T-helper 17 cell (primary cell): ENCODE measurements at places on chromosomes 6 and 20.

DNA sequence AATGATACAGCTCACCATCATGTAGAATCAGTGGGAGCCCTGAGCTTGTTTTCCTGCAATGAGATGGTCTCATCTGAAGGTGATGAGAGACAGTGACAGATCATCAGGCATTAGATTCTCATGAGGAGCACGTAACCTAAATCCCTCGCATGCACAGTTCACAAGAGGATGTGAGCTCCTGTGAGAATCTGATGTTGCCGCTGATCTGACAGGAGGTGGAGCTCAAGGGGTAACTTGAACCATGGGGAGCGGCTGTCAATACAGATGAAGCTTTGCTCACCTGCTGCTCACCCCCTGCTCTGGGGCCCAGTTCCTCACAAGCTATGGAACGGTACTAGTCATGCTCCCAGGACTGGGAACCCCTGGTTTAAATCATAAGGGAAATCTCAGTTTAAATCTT lies 89.2 kb downstream of the THBS2 start:
- DNase-seq = no peak

DNA sequence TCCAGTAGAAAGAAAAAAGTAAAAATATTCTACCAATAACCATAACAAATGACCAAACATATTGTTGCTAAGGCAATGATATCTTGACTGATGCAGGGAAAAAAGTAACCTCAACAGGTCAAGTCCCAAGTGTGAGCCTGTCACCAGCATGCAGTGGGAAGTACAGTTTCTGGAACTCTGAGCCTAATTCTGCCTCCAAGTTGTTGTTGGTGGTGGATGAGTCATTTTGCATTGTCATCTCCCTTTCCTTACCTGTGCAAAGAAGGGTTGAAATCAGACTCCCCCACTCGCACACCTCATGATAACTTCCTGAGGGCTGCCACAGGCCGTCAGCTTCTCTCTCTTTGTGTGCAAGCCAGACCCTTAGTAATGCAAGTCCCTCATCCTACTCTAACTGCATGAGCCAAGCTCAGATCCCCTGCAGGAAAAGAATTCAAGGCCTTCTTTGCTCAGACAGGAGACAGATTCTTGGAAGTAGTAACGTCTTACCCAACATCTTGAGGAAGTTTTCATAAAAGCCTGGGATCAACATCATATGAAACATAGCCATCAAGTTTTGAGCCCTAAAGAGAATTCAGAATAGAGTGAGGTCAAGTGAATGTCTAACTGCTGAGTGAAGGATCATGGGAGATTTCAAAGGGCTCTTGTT lies 207.6 kb upstream of the FOXA2 start:
- no peak for DNase-seq

- DNase-seq = no peak
These were observed 1.8 kb upstream of the PRDM1 start for GRCh38 chr6:106084106-106084988.

DNA sequence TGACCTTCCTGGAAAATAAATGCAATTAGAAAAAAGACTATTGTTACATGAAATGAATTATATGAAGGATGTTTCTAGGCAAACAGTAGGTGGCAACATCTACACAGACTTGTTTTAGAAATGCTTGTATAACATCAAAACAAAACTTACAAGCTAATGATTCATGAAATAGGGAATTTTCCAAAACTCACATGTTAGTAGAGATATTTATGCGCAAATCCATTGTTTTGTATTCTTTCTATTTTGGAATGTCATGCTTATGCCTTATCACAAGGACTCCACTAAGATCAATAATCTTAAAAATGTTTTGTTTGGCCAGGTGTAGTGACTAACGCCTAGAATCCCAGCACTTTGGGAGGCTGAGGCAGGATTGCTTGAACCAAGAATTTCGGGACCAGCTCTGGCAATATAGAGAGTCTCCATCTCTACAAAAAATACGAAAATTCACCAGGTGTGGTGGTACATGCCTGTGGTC lies 32.3 kb upstream of the LGSN start:
- no peak for DNase-seq

DNA sequence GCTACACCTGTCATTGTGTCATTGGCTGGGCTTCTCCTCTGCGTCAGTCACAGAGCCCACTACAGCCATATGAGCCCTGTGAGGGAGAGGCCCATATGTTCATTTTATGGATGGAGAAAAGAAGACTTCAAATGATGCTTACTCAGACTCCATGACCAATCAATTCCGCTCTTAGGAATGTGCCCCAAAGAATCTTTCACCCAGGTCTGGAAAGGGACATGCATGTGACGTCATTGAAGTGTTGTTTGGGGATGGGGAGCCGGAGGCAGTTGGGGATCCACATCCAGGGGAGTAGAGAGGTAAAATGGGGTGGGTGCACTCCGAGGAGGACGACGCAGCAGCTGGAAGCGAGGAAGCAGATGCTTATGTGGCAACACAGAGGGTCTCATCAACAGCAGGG lies 9.6 kb upstream of the C6orf132 start:
- DNase-seq = no peak

- no peak for DNase-seq
These were observed 7.0 kb downstream of the SNX5 start for GRCh38 chr20:17961587-17961940.

DNA sequence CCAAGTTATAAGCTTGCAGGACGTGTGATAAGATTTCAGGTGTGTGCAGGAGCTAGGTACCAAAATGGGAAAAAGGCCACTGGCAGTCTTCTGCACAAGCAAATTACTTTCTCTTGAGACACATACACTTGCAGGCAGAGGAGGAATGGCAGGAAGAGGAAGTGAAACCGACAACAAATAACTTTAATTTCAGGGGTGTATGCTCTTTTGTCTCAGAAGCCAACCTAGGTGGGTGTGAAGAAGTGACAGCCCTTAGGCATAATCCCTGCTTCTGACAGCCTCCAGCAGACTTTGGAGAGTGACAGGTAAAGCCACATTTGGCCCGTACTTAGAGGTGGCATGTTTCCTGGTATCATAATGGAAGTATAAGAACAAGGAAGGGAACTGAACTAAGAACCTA lies 118.8 kb upstream of the TRAF3IP2 start:
- no peak for DNase-seq

DNA sequence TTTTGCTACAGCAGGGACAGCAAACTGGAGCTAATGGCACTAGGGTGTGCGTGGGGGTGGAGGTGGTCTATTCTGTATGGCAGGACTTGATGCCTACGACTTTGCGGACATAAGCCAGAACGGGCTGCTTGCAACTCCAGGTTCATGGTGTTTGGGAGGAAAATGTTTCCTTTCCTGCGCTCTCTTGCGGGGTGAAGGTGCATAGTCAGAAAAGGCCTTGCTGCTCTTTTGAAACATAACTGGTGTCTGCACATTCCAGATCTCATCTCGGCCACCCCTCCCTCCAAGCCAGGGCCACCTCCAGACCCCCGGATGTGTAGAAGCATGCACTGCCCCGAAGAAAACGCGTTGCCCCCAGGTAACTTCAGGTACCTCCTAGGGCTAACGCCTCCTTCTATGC lies 8.1 kb downstream of the FOXA2 start:
- no peak for DNase-seq

- DNase-seq = no peak
These were observed 57.7 kb downstream of the NFATC2 start for GRCh38 chr20:51484831-51485230.

- no peak for DNase-seq
These were observed 7.3 kb downstream of the TRDN start for GRCh38 chr6:123629258-123629941.

DNA sequence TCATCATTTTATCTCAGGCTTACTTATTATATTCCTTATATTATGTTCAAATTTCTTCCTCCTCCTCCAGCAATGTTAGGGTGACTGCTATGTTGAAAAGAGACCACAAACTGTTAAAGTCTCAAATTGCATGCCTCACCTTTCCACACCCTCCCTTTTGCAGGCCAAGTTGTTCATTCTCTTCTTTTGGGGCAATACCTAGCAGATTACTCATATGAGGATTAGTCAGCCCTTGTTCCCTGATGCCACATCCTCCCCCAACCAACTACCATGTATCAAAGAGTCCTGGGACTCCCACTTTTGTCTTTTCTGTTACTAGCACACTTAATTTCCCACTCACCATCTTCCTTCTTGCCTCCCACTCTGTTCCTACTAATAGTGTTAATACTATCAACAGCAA lies 434.7 kb downstream of the BCKDHB start:
- DNase-seq = no peak

DNA sequence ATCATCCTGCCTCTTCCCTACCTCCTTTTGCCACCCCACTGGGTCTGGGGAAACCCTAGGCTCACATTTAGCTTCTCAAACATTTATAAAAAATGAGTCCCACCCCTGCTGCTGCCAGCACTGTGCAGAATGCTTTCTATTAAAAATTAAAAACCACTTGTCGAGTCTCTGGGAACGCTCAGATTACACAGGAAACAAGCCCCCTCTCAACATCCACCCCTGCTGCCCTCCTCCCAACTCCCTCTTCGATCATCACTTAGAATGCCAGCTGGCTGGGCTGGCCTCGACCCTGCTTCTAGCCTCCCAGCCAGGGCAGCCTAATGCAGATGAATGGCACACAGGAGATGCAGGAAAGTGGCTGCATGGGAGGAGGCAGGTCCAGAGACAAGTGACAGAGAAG lies 75.8 kb downstream of the CDH22 start:
- no peak for DNase-seq

DNA sequence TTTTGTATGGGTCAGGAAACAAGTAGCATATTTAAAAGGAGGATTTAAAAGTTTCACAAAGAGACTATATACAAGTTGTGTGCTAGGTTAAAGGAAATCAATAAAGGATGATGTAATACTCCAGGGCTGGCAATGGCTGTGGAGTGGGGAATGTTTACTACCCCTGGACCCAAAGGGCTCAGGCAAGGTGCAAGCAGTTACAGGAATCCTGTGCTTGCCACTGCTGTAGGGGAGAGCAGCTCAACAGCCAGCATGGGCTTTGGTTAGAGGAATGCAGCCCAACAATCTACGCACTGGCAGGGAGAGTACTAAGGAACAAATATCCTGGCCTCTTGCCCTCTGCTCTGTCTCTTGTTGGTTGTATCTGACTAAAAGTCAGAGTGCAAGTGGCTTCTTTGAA lies 1642.2 kb downstream of the KHDRBS2 start:
- DNase-seq = no peak

GRCh38 chr6:35047265-35048011 lies 93.7 kb downstream of the TCP11 start:
- DNase-seq = no peak

- DNase-seq = no peak
These were observed 82.8 kb downstream of the COL9A1 start for GRCh38 chr6:70219943-70220613.

- DNase-seq = no peak
These were observed 56.8 kb downstream of the UTRN start for GRCh38 chr6:144341831-144342527.

- DNase-seq = no peak
These were observed 668.7 kb upstream of the SLC35B3 start for GRCh38 chr6:9103876-9104521.

GRCh38 chr6:41674231-41675000 lies 36.1 kb downstream of the MDFI start:
- DNase-seq = no peak

DNA sequence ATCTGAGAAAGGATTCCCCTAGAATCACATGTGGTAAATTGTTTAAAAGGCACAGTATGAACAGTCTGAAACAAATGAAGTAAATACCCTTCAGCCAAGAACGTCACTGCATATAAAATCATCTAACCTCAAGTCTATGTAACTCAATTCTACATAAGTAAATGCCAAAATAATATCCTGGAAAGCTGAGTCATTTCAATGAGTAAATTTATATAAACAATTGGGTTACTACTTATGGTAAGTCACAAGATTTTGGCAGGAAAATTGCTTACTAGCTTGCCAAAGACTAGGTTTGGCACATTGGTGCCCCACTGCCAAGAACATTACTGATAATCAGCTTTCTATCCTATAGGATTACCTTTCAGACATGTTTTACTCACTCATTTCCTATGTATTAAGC lies 8.4 kb downstream of the GMDS start:
- DNase-seq = no peak

GRCh38 chr6:128725271-128726233 lies 157.4 kb upstream of the LAMA2 start:
- no peak for DNase-seq

DNA sequence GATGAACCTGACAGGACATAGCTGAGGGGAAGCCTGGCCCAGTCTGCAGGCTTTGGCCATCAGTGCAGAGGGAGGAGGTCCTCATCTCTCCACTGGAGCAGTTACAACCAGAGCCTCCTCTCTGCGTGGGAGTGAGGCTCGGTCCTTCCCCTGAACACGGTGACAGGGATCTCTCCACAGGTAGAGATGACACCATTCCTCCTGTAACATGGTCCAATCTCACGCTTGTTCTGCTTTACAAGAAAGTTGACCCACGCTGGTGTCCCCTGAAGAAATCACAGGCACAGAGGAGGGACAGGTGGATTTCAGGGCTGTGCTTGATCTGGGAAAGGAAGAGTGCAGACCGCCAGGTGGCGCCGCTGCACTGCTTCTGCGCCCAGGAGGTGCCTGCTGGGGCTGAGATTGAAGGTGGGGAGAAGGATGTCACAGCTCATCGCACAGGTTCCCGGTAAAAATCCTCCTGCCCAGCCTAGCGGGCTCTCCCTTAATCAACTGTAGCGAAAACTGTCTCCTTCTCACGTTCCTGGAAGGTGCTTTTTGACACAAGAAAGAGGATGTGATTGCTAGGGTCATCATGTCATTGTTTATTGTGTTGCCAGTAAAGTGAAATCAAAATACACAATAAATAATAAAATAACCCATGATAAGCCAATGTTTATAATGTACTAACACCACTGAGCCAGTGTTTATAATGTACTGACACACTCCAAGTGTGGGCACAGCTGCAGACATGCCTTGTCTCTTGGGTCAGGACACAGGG lies 20.4 kb downstream of the HLA-G start:
- peak; percentile 72 for DNase-seq

DNA sequence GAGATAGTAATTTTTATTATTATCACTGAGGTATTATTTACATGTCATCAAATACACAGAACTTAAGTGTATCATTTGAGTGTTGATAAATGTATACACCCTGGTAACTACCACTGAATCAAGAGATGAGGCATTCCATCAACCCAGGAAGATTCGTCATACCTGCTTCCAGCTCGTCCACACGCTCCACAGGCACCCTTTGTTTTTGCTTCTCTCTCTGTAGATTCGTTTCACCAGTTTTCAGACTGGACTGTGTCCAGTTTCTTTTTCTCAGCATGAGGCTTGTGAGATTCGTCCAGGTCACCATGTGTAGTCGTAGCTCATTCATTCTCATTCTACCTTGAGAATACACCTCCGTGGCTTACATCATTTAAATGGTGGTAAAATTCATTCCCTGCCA lies 64.5 kb downstream of the BFSP1 start:
- DNase-seq = no peak

- DNase-seq = no peak
These were observed 19.7 kb upstream of the MROH8 start for GRCh38 chr20:37198932-37199660.
